ENCODE measurements at places on chromosomes 2 and 18. TPM values are rescaled to one million over a fixed set of nuclear protein-coding genes. Genes with fewer than 3 reads are reported as not detected.
A peak's percentile ranks its signal among the peaks of the same experiment; 100 is the strongest.

GRCh38 chr18:46385124-46385523, 271.9 kb downstream of the LOXHD1 start:
- no peak for DNase-seq

DNA sequence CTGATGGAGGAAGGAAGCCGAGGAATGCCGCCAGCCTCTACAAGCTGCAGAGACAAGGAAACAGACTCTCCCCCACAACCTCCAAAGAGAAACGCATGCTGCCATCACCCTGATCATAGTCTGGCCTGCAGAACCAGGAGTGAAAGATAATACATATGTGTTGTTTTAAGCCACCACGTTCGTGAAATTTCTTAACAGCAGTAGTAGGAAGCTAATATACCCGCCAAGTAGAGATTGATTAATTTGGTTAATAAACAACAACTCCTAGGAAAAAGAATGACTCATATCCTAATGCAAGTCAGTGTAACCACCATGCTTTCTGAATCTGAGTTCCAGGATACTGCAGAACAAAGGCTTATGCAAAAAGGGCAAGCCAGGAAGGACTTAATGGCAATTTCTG, 36.6 kb downstream of the LONRF2 start:
- no peak for DNase-seq

- DNase-seq: peak; percentile 26
These were observed 996 bp downstream of the TGFBRAP1 start for GRCh38 chr2:105328281-105329196.

DNA sequence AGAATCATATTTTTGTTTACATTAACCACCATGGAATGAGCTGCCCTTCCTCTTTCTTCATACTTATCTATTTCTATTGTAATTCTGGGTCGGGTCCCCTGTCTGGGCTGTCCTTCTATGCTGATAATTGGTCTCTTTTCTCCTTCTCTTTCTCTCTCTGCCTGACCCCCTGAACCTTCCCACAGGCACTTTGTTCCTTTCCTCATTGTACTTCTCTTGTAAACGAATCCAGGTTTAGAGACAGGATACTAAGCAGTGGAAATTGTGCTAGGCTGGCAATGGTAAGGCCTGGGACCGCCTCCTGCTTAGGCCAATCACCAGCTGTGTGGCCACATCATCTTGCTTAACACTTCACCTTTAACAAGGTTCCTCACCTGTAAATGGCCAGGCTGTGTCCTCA, 137.0 kb downstream of the ZNF532 start:
- no peak for DNase-seq

DNA sequence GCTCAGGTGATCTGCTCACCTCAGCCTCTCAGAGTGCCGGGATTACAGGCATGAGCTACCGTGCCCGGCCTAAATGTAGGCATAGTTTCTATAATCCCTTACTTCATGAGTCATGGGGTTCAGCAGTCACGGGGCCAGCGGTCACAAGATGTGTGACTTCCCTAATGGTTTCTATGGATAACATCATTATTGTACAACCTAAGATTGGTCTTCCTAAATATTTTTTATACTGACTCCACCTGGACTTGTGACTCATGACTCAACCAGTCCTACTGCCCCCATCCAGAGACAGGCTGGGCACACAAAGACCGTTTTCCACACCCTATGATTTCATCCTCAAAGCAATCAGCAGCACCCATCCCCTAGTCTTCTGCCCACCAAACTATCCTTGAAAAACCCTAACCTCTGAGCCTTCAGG, 15.9 kb downstream of the FAM210A start:
- no peak for DNase-seq

- DNase-seq: peak; percentile 12
These were observed 25.2 kb downstream of the AAK1 start for GRCh38 chr2:69618362-69618761.

DNA sequence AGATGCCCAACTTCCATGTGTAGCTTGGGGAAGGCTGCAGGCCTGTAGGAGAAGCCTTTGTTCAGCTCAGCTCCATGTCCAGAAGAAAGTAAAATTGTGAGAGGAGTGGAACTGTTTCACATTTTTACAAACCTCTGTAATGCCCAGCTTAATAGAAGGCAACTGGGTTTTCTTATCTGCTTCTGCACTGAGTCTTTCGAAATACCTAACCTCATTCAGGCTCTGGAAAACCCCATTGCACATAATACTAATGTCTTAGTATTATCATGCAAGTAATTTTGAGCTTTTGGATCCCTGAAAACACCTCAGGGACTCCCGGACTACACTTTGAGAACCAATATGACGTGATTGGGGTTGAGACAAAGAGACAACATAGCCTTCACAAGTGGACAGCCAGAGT, 5.8 kb downstream of the SMIM21 start:
- DNase-seq: no peak

DNA sequence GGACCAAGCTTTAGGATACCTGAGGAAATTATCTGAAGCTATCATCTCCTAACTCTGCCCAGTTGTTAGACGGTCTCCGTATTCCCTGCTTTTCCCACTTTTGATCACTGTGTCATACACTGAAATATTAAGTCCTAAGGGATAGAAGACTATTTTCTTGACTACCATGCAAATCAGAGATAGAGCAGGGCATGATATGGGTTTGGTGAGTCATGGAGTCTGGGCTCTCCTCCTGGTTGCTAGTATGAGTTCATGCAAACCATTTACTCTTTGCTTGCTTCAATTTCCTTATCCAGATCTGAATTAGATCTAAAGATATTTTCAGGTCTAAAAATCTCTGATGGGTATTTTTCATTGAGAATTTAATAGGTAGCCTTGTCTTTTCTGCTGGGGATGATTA, 55.0 kb downstream of the EHBP1 start:
- no peak for DNase-seq

DNA sequence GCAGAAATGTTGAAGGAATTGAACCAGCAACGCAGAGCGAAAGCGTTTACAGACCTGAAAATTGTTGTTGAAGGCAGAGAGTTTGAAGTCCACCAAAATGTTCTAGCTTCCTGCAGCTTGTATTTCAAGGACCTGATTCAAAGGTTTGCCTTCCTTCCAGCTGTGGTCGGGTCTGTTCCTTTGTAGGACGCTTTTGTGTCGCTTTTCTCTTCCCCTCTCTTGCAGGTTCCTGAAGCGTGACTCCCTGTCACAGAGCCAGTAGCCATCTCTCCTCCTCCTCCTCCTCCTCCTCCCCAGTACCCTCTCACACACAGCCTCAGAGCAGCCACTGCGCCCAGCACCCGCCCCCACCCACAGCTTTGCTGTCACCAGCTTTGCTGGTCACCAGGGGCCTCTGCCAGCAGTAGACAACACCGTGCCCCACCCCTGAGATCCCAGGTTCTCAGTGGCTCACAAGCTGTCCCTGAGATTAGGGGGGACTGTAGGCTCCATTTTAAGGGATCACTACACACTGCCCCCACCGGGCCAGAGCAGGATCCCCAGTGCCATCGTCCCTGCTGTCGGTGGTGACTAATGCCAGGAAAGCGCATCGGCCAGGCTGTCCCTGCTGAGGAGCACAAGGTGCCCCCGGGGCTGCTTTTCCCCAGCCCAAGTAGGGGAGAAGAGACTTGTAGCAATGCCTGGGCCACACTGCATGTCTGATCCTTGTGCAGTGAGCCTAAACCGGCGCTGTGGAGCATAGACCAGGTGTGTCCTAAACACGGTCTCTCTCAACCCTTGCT, 242.3 kb downstream of the ATAD2B start:
- DNase-seq: no peak

DNA sequence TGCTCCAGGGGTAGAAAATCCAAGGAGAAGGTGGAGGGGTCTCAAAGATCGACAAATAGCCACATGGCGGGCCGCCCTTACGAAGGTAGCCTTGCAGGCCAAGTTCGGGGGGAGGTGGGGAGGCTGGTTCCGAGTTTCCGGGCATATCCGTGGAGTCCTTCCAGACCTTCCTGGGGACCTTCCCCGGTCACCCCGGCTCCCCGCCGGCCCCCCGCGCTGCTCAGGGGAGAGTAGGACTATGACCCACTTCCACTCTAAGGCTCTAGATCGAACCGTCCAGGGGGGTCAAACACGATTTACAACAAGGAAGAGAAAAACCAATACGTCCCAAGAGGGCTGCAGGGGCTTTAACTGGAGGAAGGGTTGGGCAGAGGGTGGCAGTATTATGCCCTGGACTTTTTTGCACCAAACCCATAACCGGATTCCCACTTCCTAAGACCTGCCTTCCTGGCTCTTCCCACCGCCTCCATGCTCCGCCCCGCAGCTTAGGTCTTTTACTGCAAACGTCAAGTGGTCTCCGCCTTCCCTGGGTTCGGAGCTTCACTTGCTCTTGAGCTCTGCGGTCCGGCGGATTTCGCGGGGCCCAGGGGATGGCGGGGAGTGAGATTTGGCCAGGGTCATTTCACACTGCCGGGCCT, 779 bp upstream of the LYPD6 start:
- peak; percentile 84 for DNase-seq

GRCh38 chr2:217166241-217166850, 306.5 kb upstream of the TNP1 start:
- peak; percentile 64 for DNase-seq

GRCh38 chr18:49031511-49032188, 80.9 kb upstream of the SMAD7 start:
- no peak for DNase-seq

DNA sequence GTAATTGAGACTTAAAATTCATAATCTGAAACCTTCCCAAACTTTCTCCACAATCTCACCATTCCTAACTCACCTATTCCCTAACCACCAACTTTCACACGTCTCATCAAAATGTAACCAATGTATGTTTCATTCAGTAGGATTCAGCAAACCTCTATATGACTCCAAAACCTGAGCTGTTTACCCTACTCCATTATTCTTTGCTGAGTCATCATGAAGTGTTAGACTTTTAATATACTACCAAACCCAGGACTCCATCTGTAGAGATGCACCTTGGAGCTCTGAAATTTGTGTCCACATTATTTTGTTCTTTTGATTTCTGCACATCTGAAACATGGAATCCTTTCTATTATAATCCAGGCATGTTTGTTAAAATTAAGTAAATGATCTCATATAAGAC, 727.0 kb upstream of the PIK3C3 start:
- no peak for DNase-seq

DNA sequence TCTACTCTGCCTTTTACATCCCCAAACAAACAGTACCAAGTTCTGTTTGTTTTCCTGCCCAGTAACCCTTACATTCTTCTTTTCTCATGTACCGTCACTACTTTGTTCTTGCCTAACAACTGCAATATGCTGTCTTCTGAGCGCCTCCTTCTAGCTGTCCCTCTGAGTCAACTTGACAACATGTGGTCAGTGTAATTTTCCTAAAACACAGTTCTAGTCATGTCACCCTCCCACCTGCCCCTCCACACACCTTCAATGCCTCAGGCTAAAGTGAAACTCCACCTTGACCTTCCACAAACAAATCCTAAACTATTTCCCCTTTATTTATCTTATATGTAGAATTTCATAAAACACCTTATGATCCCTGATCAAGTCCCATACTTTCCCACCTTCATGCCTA, 124.6 kb upstream of the CD302 start:
- DNase-seq: no peak

DNA sequence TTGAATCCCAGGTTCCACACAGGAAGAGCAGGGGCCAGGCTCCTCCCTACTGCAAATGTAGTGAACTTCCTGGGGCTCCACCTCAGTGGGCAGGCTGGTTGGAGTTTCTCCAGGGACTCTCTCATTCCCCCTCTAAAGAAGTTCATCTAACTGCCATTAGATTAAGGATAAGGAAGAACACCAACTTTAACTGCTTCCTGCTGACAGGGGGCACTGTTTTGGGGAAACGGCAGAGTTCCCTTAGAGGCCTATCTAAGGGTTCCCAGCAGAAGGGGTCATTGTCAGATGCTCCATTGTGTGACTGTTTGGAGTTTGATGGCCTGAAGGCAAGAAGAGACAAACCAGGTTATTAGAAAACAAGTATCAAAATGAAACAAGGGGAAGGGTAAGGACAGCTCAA, 2159.7 kb upstream of the PIK3C3 start:
- no peak for DNase-seq

DNA sequence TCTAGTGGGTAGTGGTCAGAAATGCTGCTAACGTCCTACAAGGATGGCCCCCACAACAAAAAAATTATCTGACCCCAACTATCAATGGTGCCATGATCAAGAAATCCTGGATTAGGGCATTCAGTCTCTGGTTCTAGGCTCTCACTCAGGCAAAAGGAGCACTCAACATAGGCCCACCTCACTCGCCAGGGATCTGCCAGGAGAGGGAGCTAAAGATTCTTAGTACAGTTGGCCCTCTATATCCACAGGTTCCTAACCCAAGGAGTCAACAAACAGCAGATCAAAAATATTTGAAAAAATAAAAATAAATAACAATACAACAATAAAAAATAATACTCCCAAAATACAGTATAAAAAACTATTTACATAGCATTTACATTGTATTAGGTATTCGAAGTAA, 10.0 kb downstream of the SLC4A5 start:
- DNase-seq: peak; percentile 18

DNA sequence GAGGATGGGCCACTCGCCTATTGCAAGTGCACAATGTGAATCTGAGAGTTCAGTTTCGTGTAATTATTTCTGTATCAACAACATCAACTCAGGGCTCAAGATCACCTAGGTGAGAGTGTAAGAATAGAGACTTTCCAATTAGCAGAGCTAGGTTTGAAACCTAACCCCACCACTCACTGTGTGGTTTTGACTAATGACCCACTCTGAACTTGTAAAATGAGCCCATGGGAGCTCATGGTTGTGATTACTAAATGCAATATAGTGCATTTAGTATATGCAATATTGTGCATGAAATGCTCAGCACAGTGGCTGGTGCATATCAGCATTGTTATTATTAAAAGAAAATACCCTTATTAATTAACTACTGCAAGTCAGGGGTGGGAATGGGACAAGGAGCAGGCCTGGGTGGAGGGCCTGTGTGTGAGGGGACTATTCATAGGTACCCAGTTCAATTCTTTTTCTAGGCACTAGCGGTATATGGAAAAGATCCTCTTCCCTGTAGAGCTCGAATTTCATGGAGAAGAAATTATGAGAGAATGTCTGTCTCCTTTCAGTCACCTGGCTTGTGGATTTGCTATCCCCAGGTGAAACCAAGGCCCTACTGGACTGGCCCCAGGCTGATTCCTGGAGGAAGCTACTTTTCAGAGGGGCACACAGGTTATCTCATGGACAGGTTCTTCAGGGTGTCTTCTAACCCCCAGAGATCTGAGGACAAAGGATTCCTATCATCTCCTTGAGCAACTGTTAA, 169.5 kb downstream of the GFPT1 start:
- DNase-seq: no peak

- no peak for DNase-seq
These were observed 65.6 kb downstream of the ATP8B1 start for GRCh38 chr18:57737400-57738060.

Gene CHAC2
- total RNA-seq: 1.1 TPM

Gene MALL
- total RNA-seq: 19.2 TPM

Gene PROKR1
- total RNA-seq: 1.0 TPM

Gene MFSD2B
- total RNA-seq: 0.10 TPM

Gene NEUROD1
- not detected for total RNA-seq

Gene CBLN2
- total RNA-seq: 0.41 TPM

Gene ATP6V1B1
- 4.3 TPM for total RNA-seq

Gene MC5R
- not detected for total RNA-seq

Gene ATRAID
- 114 TPM for total RNA-seq
